IPS-NIHi11 (cell line): ENCODE measurements at places on chromosomes 2 and 18.

GRCh38 chr2:84276590-84277255 is 182.4 kb downstream of the SUCLG1 start:
- DNase-seq: no peak

DNA sequence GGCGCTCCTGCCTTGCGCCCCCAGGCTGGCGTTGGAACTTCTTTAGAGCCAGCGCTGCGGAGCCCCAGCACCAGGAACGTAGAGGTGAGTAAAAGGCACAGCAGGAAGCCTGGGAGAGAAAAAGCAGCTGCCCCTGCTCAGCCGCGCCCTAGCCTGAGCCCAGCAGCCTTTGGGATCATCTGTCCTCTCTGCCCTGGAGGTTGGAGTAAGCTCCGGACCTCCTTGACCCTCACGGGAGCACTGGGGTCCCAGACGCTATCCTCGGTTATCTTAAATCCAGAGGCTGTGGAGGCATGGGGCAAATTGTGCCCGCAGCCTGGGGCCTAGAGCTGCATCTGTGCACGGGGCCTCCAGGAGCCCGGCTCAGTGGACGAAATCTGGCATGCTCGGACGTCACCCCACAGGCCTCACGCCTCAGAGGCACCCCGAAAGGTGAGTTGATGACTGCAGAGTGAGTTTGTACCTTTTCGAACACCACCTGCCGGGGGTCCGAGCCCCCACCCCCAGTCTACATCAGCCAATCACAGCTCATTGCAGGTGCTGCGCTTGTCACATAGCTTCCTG is 1.6 kb upstream of the SLC66A2 start:
- DNase-seq: no peak

GRCh38 chr2:42096869-42097591 is 49.2 kb downstream of the PKDCC start:
- DNase-seq: no peak

- DNase-seq: no peak
Measured at GRCh38 chr2:205887637-205888036, 198.3 kb downstream of the INO80D start.

GRCh38 chr2:184530959-184531358 is 67.4 kb upstream of the ZNF804A start:
- no peak for DNase-seq

DNA sequence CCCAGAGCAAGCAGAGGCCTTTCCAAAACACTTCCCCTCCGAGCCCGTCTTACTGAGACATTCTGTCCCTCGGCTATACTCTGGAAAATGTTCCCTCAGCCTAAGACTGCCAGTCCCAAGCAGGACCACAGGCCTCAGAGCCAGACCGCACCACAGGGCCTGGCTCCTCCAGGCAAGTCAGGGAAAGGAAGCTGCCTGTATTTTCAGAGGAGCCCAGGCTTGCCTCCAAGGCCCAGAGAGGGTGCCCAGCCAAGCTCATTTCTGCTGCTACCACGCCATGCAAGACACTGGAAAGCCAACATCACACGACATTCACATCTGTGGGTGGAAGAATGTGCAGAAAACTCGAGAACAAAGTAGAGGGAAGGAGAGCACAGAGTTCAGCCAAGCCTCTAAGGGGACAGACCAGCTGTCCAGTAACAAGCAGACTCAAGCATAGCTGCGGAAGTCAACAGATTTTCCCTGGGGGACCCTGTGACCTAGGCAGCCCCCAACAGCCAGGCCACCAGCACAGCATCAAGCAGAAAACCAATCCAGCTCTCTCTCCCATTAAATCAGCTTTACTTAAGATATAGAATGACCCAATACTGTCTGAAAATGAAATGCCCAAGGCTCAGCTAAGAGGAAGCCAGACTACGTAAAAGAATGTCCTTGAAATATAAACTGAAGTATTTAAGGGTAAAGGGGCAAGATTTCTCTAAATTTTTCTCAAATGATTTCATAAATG is 123.9 kb downstream of the ZFP36L2 start:
- no peak for DNase-seq

DNA sequence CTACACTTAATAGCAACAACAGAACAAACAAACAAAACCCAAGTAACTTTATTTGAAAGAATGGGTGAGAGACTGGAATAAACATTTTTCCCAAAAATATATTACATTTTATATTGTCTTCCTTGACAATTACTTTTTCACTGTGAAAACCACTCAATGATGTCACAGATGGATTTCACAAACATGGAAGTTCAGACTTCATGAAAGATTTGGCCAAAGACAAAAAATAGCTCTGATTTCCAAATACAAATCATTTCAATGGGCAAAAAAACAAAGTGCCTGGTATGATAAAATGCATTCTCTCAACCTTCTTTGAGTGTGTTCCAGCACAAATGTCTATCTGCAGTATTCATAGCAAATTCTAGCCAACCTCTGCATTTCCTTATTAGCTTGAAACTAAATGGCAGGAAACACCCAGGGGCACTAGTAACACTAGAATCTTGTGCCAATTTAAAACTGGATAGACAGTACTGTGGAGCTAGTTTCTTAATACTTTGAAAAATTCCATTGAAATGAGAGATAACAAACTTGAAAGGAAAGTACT is 28.5 kb upstream of the NAPG start:
- no peak for DNase-seq

GRCh38 chr18:63987743-63988142 is 17.9 kb downstream of the SERPINB8 start:
- DNase-seq: no peak

DNA sequence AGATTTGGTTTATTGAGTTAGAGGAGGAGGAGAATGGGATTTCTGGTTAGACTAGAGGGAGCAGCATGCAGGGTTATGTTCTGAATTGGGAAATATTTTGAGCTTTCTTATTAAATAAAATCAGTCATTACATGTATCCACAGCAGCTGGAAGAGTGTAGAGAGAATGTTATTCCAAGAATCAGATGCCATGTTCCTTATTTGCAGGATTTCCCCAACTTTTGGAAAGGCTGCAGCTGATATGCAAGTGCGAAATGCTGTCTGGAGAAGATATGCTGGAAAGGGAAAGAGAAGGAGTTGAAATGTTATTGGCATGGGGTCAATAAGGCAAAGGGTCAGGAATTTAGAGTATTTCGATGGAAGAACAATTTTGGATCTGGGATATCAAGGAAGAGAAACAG is 255.8 kb downstream of the MTX2 start:
- DNase-seq: no peak

DNA sequence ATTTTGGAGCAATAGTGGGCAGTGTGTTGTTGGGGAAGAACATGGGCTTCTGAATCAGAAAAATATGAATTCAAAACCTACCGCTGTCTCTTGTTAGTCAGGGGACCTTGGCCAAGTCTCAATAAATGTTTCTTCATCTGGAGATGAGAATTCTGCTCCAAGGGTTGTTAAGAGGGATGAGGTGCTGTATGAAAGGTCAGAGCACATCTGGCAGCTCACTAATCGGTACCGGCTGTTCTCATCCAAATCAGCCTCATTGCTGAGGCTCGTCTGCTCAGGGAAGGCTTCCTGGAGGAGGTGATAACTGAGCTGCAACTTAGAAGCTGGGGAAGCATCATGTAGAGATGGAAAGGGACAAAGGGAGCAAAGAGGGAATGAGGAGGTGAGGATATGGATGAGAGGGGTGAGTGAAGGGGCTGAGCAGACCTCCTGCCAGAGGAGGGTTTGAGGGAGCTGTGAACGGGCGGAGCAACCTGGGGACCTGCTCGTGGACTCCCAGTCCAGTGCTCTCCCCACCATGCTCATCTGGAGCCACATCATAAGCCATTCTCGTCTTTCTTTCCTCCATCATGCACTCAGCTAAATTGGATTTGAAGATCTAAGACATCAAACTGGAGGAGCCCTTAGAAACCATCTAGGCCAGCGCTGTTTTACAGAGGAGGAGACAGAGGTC is 47.4 kb downstream of the GREB1 start:
- no peak for DNase-seq

DNA sequence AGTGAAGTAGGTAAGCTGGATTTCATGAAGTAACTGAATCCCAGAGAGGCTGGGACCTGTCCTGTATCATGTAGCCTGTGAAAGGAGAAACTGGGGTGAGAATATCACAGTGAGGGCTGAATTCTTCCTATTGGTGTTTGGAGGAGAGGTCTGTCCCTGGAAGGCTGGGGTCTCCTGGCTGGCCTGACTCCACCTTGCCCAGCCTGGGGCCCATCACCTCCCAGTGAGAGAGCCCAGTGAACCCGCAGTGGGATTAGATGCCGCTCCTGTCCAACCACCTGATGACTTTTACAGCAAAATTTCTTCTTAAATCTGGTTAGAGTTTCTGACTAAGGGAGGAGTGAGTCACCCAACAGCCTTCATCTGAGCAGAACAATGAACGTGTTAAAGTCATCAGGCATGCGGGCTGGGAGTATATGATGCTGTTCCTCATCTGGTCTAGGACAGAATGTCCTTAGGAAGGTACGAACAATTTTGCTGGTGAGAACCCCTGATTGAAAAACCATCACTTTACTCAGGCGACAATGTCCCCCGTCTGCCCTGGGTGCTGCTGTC is 152.9 kb downstream of the LPIN1 start:
- DNase-seq: no peak

GRCh38 chr2:105771836-105772235 is 27.1 kb downstream of the NCK2 start:
- no peak for DNase-seq

GRCh38 chr2:158315000-158315399 is 141.6 kb downstream of the CCDC148 start:
- no peak for DNase-seq

DNA sequence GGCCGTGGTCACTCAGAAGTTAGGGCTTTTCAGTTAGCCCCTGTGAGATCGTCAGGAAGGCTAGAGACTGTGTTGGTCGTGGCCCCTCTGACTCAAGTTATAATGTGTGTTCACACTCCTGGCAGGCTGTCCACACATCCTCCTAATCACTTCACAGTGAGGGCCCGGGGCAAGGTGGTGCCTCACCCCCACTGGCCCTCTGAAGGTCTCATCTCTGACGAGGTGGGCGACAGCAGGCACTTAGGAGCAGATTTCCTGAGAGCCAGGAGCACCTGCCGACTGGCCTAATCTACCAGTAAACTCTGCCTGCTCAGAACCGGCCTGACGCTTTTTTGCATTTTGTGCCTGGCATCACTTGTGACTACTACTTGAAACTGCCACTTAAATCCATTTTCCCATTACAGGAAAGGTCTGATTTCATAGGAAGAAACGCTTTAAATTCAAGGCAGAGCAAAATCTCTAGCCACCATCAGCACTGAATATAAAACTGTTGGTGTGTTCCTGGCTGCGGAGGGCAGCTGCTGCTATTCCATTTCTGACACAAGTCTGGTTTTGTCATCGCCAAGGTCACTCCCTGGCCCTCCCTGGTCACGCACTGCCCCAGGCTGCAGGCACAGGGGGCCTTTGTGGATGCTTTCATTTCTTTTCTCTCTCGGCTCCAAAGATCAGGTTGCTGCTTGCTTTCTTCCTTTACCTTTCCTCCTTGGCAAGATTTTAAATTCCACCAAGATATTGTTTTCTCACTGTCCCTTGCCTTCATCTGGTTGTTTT is 48.0 kb downstream of the RAB12 start:
- DNase-seq: no peak

- DNase-seq: no peak
Measured at GRCh38 chr2:182069908-182070307, 84.3 kb downstream of the PPP1R1C start.
